Pons (tissue), 1 donor: ENCODE measurements at places on chromosomes 16 and 17.

DNA sequence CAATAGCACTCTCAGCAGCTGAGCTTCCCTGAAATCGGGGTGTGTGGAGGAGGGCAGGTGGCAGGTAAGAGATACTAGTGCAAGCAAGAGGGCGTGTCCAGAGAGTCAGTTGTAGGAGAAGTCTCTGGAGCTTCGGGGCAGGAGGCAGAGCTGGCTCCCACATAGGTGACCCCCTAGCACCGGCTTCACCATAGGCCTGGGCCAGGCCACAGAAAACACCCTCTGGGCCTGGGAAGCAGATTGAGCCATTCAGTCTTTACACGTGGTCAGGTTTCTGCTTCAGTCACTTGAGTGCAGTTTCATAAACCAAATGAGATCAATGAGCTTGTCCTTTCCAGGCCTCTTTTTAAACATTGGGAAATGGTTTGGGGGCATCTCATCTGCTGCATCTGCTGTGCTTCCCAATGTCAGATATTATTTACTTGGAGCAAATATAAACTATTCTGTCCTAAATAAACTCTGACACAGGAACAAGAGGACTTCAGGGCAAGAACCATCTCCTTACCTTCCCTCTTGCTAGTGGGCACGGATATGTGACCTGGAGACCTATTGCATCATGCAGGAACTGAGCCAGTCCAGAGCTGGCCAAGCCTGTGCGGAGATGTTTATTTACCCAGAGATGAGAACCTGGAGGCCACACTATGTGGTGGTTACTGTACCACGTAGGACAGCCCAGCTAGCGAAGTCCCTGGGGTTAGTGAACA lies 16.1 kb downstream of the CCR7 start:
- DNase-seq, result no peak

- no peak for DNase-seq
Measured at GRCh38 chr16:58866935-58867334, 132.8 kb upstream of the GOT2 start.

DNA sequence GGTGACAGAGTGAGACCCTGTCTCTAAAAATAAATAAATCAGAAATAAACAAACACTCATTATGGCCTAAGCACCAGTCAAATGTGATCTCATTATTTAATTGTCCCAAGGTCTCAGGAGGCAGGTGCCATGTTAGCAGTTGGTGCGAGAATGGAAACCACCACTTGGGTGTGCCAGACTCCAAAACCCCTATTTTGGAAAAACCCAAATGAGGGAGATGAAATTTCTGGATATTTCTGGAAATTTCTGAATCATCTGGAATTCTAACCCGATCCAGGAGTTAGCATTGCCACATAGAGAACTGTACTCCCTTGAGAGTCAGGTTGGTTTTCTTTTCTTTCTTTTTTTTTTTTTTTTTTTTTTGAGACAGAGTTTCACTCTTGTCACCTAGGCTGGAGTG lies 264.0 kb downstream of the XYLT1 start:
- no peak for DNase-seq

GRCh38 chr17:21373036-21373435 lies 3.1 kb upstream of the KCNJ12 start:
- DNase-seq, result no peak

DNA sequence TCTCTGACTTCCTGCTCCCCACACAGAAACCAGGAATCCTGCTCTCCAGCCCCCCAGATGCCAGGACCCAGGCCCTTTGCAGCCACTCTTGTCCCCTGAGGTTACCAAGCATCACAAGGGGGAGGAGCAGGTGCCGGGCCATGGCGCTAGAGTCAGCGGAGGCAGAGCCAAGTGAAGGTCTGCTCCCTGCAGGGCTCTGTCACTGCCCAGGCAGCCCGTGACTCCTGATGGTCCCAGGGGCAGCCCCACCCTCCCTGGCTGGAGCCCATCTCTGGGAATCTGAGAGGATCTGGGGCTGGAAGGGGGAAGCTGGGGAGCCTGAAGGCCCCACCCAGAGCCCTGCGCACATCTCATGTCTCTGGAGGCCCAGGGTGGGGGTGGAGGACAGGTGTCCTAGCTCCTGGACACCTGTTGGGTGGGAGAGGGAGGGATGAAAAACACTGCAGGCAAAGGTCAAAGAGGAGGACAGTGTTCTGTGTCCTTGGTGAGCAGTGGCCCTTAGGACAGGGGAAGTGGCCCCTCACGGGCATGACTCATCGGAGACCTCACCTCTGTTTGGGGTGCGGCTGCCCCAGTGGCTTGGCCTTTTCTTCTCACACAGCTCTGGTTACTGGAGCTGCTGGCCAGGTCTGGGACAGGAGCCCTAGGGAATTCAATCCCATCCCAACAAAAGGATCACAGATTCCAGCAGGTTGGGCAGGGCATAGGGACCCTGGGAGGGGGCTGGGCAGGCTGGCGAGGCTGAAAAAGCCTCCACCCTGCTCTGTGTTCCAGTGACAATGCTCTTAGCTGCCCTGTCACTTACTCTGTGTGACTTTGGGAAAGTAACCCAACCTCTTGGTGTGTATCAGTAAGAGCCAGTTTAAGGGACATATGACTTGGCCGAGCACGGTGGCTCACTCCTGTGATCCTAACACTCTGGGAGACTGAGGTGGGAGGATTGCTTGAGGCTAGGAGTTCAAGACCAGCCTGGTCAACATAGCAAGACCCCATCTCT lies at the start of gene PRSS36:
Gene PRSS36, minus strand, starts transcription at position 173 of the 997 bp plus-strand sequence. Its CDS starts 31 bp downstream, at position 142.
- DNase-seq, result no peak

DNA sequence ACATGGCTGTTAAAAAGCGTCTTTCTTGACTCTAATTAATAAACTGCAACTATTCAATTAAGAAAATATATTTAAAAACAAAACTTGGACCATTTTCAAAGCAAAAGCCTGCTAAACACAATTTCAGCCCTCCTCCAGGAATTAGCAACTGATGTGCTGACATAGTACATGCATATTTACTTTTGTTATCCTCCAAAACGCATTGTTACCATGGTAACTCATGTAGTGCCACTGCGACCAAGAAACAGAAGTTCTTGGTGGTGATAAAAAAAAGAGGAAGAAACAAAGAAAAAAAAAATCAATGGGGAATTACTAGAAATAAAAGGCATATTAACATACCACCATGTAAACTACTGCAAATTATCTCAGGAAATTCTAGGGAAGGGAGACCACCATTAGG lies 793.4 kb upstream of the CDH8 start:
- no peak for DNase-seq

- DNase-seq, result no peak
Measured at GRCh38 chr16:80129791-80130190, 411.0 kb upstream of the DYNLRB2 start.

DNA sequence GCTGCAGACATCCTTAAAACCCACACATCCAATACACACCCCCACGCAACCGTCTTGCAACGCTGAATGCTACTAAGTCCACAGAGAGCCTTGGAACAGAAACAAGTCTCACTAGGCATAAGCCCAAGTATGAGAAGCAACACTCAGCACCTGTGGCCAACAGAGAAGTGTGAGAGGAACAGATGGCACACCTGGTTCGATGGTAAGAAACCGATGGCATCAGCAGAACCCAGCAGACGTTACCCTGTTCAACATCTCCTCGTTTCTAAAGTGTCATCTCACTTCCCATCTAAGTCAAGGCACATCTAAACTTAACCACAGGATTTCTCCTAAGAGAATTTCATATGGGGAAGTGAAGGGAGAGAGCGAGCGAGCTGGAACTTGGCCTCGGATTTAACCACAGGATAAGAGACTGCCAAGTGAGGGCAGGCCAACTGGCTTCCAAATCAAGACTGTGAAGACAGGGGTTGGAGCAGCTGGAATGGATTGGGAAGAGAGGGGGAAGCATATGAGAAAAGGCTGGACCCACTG lies 41.0 kb downstream of the NXPH3 start:
- DNase-seq, result no peak

- DNase-seq, result no peak
Measured at GRCh38 chr17:31250229-31250628, 46.8 kb downstream of the OMG start.

- DNase-seq, result no peak
Measured at GRCh38 chr17:13355054-13355453, 246.7 kb downstream of the HS3ST3A1 start.

DNA sequence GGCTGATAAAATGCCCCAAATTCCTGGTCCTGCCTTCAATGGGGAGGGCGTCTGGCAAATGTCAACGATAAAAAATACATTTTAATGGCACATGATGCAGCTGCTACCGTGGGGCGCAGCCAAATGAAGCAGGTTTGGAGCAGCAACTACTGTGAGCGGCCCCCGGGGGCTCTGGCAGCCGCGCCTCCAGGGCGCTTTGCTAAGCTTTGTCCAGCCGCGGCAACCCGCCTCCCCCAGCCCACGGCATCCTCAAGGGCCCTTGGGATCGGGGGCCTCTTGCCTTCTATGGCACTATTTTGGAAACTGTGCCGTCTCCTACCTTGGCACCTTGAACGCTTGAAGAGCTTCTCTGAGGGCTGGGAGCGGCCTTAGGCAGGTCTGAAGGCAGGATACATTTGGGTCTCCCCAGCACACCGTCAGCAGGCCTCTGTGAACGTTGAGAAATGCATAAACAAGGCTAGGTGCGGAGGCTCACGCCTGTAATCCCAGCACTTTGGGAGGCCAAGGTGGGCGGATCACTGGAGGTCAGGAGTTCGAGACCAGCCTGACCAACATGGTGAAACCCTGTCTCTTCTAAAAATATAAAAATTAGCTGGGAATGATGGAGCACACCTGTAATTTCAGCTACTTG lies 25.1 kb downstream of the TBX4 start:
- no peak for DNase-seq

- no peak for DNase-seq
Measured at GRCh38 chr17:44177640-44178039, 7.1 kb downstream of the ASB16 start.

DNA sequence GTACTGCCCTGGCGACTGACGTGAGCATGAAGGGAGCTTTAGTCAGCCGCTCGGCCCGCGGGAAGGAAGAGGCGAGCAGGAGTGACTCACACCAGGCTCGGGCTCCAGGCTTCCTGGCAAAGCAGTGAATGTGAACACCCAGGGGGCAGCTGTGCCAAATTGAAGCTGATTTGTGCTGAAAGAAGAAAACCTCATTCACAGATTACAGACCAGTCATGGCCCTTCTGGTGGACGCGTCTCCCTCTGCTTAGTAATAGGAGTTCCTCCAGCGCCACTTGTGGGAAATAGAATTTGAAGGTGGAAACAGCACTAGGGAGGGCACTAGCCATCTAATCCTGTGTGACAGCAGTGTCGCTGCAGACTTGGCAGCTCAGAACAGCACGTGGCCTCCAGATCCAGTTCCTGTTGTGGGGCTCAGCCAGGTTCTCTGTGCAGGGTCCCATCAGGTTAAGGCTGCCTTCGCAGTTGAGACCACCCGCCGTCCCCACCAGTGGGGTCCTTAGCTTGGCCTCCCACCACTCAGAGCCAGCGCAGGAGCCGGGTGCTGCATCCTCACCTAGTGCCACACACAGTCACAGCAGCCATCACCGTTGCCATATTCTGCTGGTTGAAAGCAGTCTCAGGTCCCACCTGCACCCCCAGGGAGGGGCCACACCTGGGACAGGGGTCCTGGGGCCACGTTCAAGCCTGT lies 164.5 kb upstream of the CHMP6 start:
- DNase-seq, result peak; percentile 44

DNA sequence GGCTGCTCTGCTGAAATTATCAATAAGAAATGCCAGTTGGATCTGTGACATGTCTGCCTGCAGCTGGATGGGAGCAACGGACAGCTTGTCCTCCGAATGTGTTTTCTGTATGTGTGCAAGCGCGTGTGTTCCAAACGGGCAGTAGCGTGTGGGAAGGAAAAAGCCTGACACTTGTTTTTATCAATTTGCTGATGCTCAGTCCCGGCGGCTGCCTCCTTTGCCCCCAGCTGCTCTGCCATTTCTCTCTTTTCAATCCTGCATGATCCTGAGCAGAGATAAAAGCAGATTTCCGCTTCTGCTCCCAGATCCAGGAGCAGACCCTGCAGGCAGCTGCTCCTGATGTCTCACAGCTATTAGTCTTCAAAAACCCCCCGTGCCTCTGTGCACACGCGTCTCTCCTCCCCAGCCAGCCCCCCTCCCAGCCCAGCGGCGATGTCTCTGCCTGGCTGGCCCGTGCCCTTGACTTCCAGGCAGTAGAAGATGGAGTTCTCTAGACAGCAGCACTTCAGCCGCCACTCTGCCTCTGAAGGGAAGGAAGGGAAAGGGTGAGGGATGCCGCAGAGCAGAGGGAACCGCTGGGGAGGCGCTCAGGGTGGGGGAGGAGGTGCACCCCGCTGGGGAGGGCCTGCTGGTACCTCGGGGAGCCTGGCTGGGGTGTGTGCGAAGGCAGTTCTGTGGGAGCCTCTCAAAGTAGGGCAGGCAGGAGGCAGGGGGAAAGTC lies 4.1 kb downstream of the PRCD start:
- DNase-seq, result peak; percentile 74

- DNase-seq, result no peak
Measured at GRCh38 chr16:85252014-85252413, 139.7 kb upstream of the CIBAR2 start.

DNA sequence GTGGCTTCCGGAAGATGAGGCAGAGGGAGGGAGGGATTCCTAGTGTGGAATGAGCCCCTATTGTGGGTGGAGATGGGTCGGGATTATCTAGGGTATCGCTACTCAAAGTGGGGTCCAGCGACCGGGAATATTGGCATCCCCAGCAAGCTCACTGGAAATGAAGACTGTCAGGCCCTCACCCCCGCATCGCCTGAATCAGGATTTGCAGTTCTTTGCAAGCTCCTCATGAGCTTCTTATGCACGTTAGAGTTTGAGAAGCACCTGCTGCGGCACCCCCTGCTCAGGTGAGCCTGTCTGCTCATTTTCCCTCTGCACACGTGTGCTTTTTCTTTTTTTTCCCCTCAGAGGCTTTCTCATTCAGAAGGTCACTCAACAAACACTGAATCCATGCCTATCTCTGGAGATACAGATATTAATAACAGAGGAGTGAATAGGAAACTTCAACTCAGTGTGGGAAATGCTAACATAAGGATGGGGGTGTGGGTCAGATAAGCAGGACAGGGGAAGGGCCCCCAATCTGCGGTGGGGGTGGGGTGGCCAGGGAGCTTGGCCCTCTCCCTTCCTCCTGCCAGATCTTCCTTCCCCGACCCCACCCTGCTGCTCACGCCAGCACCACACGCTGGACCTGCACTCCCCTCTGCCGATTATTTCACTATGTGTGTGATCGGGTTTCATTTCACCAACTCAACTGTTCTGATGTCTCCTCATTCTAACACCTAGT lies 67.7 kb upstream of the NFAT5 start:
- DNase-seq, result no peak

DNA sequence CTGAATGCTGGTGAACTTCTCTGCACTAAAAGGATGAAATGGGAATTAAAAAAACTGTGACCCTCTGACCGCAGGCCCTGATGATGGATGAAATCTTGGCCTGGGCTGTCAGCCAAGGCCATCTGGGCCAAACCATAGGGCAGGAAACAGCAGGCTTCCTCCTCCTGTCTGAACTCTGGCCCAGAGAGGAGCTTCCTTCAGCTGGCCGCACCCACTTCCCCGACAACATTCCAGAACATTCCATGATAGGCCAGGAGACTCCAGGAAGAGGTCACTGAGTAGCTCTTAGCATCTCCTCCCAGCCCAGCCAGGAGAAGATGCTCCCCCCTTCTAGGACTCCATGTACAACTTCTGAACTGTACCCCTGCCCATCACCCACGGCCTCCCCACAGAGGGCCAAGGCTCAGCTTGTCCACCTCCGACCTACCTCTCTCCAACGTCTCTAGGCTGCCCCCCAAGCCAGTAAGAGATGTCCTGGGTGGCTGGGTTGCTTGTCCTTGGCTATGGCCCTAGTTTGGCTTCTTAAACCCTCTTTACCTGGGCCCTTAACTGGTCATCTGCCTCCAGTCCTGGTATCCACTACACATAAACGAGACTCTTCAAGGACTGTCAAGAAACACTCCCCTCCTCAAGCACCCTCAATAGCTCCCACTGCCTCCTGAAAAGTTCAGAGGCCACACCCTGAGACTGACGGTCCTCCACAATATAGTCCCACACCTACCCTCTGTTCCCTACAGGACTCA lies 1.7 kb downstream of the RPH3AL start:
- peak; percentile 85 for DNase-seq
